ENCODE measurements at places on chromosomes 16 and 17.
A peak's percentile ranks its signal among the peaks of the same experiment; 100 is the strongest.

DNA sequence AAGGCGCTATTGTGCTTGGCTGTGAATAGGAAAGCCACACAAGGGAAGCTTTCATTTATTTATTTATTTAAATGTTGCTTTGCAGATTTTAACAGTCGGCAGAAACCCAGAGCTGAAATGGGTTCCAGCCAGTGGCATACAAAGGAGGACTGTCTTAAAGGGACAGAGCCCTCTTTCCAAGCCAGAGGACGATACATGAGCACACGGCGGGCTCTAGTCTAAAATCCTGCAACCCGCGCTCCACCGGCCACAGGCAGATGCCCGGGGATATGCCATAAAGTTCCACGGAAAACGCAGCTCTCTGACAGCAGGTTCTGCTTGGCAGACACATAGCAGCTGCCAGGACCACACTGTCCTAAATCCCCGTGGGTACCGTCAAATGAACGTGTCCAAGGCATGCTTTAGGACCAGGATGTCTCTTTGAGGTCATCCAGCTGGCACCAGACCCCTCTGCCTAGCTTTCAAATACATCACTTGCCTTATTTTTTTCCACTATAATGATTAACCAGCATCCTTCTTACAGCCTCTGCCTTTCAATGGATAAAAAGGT, 64.6 kb downstream of the CYTH1 start:
- DNase-seq = no peak

GRCh38 chr16:81008505-81008789, 1.4 kb downstream of the CENPN start:
- DNase-seq = no peak

DNA sequence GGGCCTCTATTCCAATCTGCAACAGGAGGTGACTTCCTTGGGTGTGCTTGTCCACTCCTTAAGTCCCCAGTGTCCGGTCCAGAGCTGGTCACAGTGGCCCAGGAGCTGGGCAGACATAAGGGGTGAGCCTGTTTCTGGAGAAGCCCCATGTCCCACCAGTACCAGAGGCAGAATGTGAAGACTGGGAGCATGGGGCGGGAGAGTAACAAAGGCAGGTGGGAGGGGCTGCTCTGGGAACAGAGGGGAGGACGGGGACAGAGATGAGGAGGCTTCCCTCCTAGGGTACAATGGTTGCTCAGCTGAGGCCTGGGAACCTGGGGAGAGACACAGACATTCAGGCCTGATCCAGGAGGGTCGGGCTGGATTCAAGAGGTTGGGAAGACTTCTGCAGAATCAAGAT, 323.3 kb upstream of the TNRC6C start:
- no peak for DNase-seq

- DNase-seq = no peak
Observed at GRCh38 chr16:71796501-71797097, 12.0 kb downstream of the AP1G1 start.

DNA sequence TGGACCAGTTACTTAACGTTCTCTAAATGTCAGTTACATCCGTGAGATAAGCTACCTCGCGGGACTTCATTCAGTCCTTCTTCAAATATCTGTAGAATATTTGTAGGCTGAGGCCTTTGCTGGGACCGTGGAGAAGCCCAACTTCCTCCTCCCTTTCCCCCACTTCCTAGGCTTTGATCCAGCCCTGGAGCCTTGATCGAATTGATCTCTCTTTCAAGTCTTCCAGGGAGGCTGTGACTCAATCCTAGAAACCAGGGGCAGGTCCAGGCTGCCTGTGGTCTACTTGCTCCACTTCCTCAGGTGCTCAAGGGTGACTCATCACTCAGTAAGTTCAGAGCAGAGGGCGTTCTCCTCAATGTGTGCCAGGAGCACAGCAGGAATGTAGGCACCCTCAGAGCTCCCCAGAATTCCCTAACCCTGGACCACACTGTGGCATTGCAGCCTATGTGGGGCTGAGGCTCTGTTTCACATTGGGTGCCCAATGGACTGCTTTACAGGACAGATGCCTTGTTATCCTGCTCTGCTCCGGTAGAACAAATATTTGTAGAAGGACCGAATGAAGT, 11.2 kb upstream of the CEP20 start:
- DNase-seq = peak; percentile 94

DNA sequence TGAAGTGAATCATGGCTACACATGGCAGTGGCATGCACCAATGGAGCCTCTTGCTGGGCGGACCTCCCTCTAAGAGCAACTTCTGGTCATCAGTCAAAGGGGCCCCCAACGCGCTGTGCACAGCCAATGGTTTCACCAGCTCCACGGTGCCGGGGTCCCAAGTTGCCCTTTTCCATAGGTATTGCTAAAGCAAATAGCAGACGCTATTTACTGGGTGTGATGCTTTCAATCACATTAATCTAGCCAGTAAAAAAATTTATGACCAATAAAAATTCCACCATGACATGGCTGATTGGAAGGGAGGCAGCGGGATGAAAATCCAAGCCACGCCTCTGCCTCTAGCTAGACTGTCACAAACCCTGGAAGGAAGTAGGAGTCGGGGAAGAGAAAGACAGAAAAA, 680.3 kb upstream of the SOX9 start:
- DNase-seq = no peak

DNA sequence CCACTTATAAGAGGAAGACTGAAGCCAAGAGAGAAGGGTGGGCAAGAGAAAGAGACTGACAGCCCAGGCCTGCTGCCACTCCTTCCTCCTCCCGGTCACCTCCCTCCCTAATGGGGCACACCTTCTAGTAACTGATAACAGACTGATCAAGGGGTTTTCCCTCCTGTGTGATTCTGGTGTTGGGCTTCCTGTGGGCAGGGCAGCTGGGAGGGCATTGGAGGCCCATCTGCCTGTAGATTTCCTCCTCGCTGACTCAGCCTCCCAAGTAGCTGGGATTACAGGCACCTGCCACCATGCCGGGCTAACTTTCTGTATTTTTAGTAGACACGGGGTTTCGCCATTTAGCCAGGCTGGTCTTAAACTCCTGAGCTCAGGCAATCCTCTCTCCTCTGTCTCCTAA, 16.2 kb downstream of the CA4 start:
- no peak for DNase-seq

GRCh38 chr16:11494433-11494832, 92.3 kb downstream of the LITAF start:
- no peak for DNase-seq

GRCh38 chr17:27585792-27586191, 45.2 kb upstream of the LGALS9 start:
- DNase-seq = no peak

DNA sequence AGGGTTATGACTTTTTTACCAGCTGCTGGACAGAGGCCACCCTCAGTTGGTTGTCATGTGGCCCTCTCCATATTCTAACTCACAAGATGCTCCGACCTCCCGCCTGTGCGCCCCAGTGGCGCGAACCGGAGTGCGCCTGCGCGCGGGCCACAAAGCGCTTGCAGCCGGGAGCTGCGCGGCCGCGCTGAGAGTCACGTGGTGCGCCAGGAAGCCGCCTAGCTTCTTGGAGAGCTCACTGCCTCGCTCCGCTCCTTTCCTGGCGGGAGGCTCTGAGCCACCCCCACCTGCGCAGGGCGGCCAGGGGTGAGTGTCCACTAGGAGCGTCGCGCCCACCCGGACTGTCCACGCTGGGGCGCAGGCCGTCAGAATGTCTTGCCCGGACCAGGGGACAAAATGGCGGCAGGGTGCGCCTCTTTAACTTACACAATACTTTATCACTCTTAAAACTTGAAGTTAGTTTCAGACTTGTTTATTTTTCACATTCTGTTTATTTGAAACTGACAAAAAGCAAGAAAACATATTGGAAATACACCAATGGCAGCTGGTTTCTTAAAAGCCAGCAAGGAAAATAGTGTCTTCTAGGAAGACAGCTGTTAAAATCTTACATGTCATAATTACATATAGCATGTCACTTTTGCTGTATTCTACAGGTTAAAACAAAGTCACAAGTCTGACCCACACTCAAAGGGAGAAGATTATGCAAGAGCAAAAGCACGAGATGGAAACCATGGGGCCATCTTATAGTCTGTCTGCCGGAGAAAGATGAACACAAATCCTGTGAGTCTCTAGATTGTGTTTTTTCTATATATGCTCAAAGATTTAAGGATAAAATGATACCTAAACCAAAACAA, 357.9 kb downstream of the CNTNAP4 start:
- no peak for DNase-seq

Measured in HS-5 (cell line).